ENCODE measurements at places on chromosomes 3 and 15.

DNA sequence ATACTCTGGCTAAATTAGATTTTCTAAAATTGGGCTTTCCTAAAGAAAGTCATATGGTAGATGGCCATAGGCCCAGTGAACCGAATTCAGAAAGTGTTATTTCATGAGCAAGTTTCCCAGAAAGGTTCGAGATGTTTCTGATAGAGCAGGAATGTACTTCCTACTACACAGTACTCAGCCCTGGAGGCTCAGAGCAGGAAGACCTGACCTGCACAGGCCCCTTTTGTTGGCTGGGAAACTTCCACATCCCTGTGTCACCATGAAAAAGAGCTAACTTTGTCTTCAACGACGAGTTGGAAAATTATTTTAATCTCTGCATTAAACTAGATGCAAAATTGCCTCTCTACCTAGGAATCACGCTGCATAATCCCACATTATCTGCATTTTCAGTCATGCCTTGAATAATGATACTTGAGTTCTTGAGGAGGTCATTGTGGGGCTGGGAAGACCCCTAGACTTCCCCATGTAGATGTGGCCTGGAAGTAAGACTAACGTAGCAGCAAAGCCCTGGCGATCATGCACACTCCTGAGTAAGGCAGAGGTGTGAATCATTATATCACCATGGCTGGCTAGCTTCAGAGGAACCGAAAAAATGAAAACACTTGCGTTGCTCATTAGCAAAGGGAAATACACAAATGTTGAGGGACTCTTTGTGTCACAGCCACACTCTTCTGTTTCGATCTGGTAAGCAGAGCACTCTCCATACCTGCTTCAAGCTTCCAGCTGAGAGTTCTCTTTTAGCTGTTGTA, 47.1 kb downstream of the CMTM7 start:
- no peak for DNase-seq

GRCh38 chr3:139518306-139518705, 21.2 kb downstream of the RBP1 start:
- DNase-seq: no peak

DNA sequence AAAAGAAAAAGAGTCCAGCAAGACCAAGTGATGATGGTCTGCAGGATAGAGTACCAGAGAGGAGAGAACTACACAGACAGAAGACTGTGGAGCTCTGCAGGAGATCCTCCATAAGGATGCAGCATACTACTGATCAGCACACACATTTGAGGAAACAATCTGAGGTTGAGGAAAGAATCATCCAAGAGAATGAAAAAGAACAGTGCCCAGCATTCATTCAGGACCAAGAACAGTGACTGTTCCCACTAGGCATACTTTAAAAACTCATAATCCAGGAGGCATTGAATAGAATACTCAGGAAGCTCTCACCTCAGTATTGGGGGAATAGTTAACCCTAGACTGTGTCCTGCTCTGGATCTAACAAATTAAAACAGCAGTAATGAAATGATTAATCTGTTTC, 54.9 kb downstream of the THSD4 start:
- DNase-seq: no peak

DNA sequence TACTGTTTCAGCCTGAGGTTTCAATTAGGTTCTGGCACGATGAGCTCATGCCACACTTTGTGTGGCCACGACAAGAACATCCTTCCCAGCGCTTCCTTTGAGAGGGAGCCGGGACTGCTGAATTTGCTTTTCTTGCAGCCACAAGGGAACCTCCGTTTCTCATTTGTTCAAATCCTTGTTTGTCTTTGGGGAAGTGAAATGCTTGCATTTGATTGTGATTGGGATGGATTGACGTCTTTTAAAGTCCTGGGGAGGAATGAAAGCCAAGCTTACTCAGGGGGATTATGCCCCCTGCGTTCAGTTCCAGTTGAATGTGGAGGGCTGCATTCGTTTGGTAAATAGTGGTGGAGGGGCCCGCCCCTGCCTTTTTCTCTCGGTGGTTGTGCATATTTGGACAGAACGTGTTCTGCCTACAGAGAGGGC, 277.6 kb downstream of the THSD4 start:
- no peak for DNase-seq

DNA sequence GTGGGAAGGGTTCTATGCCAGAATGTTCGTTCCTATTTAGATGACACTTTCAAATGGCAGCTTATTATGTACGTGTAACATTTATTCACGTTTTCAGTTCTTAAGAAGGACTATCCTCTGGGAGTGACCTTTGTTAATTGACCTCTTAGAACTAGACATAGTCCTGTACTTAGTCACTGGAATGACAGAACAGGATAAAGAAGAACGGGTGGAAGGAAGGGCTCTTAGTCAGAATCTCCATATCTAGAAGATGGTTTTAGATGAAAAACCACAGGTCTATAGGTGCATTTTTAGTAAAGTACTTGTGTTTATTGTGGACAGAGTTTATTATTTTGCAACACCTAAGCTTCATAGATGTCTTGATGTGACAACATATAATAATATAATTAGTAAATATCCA, 6.5 kb downstream of the METTL6 start:
- DNase-seq: no peak

- no peak for DNase-seq
Measured at GRCh38 chr3:71891483-71891882, 106.5 kb upstream of the PROK2 start.

DNA sequence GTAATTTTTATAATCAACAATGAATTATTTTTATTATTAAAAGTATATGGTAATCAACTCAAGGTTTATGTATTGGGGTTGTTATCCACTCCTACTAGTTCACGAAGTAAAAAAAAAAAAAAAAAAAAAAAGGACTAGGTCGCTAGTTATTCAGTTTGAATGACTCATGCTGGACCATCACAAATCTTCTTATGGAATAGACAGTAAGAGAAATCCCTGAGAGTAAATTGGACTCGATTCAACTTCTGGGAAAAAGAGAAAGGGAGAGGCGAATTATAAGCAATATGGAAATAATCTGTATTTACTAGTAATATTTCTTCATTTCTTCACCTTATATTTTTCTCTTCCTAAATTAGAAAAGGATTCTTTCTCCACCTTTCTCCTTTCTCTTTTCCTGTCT, 2.0 kb downstream of the MYEF2 start:
- no peak for DNase-seq

GRCh38 chr15:49366496-49366895, 56.5 kb upstream of the FGF7 start:
- no peak for DNase-seq

DNA sequence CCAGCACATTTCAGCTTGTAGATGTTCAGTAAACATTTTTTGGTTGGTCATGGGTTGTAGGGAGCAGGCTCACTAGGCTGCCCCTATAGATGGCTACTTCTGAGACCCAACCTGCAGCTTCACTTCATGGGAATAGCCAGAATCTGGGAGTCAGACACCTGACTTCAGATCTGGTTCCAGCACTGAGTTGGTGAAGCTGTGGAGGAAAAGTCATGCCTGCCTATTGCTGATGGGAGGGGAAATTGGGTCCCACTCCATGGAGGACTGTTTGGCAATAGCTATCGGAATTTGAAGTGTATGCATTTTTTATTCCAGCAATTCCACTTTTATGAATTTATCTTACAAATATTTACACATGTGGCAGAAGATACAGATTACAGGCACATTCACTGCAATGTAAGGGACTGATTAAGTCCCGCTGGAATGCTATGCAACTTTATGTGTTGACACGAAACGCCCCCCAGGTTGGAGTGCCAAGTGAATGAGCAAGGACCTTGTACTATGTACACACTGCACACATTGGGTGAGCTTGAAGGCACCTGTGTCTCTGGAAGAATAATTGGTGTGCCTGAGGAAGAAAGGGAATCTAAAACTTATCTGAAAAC, 7.8 kb upstream of the CCR1 start:
- DNase-seq: no peak

DNA sequence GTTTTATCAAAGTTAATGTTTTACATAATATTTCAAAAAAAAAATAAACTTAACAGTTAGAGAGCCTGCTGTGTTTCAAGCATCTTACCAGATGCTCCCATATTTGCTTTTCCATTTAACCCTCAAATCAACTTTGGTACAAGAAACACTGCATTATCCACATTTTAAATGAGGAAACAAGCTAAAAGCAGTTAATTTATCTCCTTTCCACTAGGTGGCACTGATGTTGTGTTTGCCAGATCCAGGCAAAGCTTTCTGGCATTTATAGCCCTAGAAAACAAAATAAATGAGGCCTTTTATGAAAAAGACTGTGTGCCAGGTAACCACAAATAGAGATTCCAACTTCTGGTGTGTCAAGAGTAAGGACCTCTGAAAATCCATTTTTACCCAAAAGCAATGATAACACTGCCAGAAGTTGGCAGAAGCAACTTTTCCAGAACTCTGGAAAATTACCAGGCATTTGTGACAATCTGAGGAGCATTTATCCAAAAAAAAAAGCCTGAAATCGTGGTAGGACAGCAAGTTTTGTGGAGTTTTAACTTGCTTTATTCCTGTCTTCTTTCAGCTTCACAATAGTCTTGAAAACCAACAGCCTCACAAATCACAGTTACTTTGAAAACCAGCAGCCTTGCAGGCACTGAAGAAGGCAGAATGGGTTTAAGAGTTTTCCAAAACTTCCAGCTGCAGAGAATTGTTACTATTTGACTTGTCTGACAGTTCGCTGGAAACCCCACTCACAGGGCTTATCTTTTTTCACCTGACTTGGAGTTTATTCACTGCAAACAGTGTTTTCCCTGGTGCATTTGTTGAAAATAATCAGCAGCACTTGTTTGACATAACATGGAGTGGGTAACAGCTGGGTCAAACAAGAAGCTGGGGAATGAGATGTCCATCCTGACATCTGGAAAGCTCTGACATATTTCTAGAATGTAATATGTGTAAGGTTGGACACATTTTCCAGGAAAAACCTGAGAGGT, 9.2 kb downstream of the FAM162A start:
- no peak for DNase-seq

DNA sequence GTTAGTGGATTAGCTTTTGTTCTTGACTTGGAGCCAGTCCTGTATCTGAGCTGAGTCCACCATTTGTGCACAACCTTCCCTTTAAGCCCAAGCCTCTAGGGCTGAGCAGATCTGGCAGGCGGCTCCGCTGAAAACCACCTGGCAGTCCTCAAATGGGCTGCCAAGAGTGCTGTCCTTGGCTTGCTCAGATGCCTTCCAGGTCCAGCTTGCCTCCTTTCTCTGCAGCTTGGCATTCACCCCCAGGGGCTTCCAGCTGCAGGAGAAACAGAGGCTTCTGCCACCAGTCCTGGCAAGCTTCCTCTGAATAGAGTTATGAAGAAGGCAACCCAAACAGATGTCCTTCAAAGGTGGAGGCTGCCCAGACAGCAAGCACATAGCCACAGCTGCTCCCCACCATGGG, 96.7 kb downstream of the LRTM1 start:
- no peak for DNase-seq

DNA sequence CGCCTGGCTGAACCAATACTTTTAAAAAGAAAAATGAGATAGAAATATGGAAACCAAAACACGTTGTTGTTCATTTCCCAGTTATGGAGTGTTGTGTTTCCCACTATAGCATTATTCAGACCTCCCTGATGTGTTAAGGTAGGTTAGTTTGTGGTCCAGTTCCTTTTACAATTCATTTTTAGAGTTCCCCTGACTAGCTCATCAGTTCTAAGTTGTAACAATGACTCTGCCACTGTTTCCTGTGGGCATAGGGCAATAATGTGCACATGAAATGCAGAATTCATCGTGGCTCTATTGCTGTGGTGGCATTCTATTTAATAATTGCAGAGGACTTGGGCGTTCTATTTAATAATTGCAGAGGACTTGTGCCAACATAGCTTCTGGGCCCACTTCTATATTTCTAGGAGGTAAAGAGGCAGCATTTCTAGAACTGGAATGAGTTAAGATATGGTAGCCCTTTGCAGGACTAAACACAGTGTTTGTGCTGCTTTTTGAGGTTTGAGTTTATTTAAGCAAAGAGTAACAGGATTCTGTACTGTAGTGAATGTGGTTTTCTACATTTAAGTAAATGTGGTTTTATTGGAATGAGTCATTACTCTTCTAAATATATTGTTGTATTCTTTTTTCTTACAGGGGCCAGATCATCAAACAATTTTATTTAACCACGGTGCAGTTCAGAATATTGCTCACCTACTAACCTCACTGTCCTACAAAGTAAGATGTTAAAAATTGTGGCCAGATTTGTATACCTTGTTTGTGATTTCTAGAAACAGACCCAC, 47.5 kb downstream of the ARMC8 start:
- no peak for DNase-seq

- DNase-seq: no peak
Measured at GRCh38 chr3:55077726-55078125, 149.9 kb upstream of the LRTM1 start.

GRCh38 chr15:85071504-85071903, 89.8 kb downstream of the PDE8A start:
- DNase-seq: no peak

- no peak for DNase-seq
Measured at GRCh38 chr15:99983171-99983885, 250.1 kb upstream of the LYSMD4 start.

DNA sequence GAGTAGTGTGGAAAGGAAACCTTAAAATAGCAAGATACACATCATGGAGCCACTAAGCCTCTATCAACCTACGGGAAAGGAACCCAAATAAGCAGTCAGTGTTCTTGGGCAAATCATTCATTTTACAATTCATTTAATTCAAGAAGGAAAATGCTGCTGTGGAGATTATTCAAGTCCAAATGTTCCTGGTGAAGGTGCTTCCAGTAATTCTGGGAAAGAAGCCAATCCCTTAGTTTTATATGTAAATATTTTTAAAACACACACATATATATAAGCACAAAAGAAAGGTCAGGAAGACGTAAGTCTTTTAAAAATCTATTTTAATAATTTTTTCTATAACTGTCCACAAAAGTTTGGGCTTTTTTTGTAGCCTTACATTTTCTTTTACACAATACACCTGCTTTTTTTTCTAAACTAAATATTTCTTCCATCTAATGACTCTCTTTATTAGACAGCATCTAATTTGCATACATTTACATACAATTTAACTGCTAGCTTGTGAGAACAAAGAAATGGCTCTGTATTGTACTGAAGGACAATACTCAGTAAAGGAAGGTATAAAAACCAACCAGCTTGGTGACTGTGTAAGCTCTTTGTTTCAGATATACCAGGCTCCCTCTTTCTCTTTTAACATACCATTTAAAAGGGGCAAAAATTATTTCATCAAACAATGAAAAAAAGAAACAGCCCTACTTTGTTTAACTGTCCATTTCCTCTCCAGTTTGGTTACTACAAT, 269.5 kb downstream of the ZBTB20 start:
- no peak for DNase-seq

- DNase-seq: no peak
Measured at GRCh38 chr3:157199841-157200240, 39.9 kb upstream of the CCNL1 start.

DNA sequence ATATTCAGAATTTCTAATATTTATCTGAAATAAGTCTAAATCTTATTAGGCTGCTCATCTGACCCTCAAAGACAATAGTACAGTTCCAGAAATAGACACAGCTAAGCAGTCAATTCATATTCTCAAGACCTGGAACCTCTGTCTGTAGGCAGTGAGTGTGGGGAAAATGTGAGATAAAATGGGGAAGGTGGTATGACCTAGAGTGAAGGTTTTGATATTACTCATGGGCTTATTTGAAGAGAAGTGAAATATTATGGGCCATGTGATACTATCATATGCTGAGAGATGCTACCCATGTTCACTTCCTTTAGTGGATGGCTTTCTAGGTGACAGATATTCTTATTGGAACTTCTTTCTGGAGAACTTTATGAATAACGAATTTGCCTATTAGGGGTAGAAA, 33.5 kb downstream of the TGFBR2 start:
- DNase-seq: no peak

GRCh38 chr3:171600030-171600429, 139.8 kb upstream of the TNIK start:
- no peak for DNase-seq

GRCh38 chr3:74288761-74289160, 325.7 kb downstream of the CNTN3 start:
- DNase-seq: no peak

Data from Panc1 (cell line).